ENCODE measurements at places on chromosomes 7 and 10. TPM values are rescaled to one million over a fixed set of nuclear protein-coding genes. Genes with fewer than 3 reads are reported as not detected.
A peak's percentile ranks its signal among the peaks of the same experiment; 100 is the strongest.

DNA sequence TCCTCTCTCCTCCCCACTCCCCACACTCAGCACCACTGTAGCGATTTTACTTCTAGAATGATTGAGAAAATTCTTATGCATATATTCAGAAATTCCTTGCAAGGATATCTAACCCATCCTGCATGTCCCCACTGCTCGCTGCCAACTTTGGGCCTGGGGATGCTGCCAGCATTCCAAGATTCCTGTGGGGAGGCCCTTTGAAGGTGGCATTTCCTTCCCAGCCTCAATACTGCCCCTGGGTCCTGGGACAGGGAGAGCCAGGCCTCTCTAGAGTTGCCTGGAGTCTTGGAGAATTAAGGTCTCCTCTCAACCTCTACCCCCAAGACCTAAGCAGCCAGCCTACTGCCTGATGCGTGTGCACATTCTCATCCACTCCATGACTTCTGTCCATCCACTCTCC is 303.5 kb downstream of the NEBL start:
- no peak for DNase-seq

TYSND1 gene
- total RNA-seq, result 17.6 TPM

DNA sequence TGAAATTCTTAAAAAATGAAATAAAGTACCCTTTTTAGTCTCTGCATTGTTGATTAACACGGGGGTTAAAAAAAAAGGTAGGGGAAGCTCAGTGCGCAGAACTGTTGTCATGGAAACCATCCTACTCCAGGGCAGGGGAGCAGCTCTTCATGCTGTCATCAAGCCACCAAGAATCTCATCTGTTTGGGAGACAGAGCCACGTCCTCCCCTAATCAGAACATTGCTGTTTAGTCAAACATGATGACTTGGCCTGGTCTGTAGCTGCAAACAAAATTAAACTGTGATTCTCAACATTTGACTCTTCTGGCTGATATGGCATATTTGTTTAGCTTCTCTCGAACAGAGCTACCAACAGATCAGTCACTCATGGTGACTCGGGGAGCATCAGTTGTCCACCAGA is 254.4 kb upstream of the KLF14 start:
- DNase-seq, result no peak

- no peak for DNase-seq
Observed at GRCh38 chr7:37448011-37448635, 541 bp downstream of the ELMO1 start.

GRCh38 chr7:68629-69028 is 123.7 kb upstream of the FAM20C start:
- no peak for DNase-seq

DNA sequence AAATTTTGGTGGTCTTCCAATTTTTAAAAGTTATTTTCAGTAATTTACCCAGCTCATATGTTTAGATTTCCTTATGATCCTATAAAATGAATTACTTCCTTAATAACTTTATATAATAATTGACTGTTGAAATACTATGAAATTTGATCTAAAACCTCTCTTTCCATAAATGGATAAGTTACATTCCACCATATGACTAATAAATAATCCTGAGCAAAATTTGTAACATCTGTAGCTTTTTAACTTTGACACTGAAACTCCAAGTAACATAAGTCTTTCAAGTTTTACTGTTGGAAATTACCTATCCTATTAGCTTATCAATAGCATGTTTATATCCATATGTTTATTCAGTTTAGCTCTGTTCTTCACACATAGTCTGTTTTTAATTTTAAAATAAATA is 85.3 kb downstream of the HECTD2 start:
- DNase-seq, result no peak

DNA sequence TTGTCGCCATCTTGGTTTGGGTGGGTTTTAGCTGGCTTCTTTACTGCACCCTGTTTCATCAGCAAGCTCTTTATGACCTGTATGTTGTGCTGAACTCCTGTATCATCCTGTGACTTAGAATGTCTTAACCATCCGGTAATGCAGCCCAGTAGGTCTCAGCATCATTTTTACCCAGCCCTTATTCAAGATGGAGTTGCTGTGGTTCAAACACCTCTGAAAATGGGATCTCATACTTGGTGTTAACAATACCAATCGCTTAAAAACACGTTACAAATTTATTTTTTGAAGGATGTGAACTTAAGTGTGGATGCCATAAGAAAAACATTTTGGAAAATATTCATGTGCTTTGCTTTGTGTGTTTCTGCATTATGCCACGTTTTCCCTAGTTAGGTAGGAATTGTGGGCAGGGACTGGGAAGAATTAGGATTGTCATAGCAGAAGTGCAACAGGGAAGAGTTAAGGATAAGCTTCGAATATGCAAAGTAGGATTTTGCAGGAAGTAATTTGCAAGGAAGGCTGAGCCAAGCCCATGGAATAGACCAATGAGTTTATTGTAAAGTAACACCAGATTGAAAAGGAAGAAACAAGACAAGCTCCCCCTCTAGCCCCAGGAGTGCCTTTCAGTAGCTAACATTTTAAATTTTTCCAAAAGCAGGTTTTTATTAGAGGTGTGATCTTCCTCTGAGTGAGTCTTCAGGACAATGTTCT is 56.4 kb downstream of the PRR15 start:
- DNase-seq, result no peak

ZNF32 gene
- total RNA-seq, result 37.7 TPM

- DNase-seq, result no peak
Observed at GRCh38 chr7:6640246-6640721, 3.2 kb downstream of the ZNF316 start.

- no peak for DNase-seq
Observed at GRCh38 chr7:71769326-71769725, 637.4 kb downstream of the GALNT17 start.

ADAMTS14 gene
- 0.30 TPM for total RNA-seq

GRCh38 chr7:29270594-29271318 is 76.2 kb downstream of the CHN2 start:
- DNase-seq, result no peak

- no peak for DNase-seq
Observed at GRCh38 chr7:27091941-27092818, 3.6 kb downstream of the HOXA1 start.

GRCh38 chr10:28783087-28783486 is 105.8 kb downstream of the BAMBI start:
- no peak for DNase-seq

DNA sequence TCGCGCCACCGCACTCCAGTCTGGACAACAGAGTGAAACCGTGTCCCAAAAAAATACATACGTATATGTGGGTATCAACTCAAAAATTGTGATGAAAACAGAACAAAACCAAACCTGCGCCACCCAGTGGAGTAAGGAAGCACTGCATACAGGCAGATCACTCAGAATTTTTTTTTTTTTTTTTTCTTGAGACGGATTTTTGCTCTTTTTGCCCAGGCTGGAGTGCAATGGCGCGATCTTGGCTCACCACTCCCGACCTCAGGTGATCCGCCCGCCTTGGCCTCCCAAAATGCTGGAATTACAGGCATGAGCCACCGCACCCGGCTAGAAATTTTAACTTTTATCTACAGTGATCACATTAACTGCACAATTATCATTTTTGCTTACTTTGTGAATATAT is 9.1 kb upstream of the TMEM236 start:
- DNase-seq, result peak; percentile 70

DNA sequence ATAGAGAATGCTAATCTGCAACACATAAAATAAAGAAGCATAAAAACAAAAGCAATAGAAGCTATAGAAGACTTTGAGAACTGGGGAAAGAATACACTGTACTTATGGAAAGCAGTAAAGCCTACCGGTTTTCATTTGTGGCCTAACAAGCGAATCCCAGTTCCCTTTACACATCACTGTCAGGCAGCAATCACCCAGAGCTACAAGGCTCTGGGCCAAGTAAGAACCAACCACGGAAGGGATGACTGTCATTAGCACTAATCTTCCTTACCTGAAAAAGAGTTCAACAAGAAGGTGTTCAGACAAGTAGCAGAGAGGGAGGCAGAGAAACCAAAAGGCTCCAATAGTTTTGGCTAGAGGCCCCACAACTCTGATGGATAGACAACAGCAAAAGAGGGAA is 15.0 kb downstream of the CCDC6 start:
- no peak for DNase-seq

GRCh38 chr10:90224791-90225566 is 523.6 kb downstream of the KIF20B start:
- no peak for DNase-seq

DNA sequence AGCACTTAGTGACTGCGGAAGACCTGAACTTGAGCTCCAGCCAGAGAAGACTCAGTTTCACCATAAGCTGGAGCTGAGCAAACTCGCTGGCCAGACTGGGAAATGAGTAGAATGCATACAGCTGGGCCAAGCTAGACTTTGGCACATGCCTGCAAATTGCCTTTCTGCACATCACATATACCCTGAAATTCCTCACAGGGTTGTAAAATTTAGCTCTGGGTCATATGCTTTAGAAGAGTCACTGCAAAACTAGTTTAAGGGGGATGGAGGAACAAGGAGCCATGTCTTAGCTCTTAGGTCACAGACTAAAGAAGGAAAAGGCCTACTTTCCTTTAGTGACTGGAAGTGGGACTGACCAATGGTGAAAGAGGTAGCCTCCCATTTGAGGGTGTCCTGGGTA is 67.6 kb downstream of the PPP1R3C start:
- DNase-seq, result no peak

DNA sequence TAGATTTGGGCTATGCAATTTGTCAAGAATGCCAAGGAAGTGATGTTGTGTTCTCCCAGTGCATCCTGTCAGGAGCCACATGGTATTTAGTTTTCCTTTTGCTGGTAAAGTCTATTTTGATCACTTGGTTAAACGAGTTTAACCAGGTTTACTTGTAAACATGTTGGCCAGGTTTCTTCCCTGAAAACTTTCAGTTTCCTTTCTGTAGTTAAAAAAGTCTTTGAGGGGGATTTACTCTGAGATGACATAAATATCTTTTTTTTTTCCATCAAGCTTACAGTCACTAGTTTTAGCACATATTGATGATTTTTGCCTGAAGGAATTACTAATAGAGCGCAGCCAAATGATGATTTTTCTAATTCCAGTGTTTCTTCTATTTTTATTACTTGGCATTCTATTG is 320.5 kb downstream of the PHF14 start:
- DNase-seq, result no peak

Data from neural crest cell (in vitro differentiated cells).